ENCODE measurements at places on chromosomes 1 and 21.

- no peak for DNase-seq
Observed at GRCh38 chr1:228381356-228381755, 25.3 kb downstream of the TRIM11 start.

DNA sequence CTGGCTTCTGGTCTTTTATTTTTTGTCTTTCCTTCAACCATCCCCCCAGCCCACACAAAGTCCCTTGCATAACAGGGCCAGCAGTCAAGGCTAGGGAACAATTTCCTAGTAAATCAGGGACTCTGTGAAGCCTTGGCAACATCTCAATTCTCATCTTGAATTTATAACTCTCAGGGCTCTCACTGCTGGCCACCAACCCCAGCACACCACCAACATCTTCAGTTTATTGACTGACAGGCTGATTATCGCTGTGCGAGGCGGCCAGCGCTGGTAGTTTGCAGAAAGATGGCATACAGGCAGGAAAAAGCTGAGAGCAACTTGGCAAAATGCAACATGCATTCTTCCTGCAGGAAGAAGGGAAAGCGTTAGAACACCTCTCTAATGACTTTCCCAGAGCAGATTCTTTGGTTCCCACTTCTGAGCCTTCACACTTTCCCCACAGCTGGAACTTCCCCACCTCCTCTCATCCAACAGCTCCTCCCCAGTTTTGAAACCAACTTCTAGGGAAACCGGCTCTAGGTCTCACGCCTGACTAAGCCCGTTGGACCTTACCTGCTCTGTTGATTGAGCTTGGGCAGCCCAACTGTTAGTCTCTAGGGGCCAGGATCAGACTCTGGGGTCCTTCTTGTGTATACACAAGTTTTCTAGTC, 26.3 kb upstream of the CSF1 start:
- no peak for DNase-seq

DNA sequence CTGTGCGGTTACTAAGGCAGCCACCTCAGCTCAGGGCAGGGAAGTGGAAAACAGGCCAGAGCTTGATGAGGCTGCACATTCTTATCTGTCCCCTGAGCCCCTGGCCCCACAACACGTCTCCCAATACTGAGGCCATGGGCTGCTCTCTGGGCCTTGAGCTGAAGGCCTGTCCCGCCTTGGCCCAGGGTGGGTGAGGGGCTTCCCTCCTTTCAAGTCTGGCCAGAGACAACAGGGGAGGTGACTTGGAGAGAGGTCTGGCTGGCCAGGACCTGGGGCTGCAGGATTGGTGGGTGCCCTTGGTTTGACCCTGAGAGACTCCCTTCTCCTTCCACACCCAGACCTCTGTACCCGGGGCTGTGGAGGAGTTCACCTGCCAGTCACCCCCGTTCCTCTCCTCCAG, 563.8 kb downstream of the PTPRU start:
- DNase-seq: no peak

- no peak for DNase-seq
Observed at GRCh38 chr1:112557385-112557784, 48.6 kb downstream of the WNT2B start.

DNA sequence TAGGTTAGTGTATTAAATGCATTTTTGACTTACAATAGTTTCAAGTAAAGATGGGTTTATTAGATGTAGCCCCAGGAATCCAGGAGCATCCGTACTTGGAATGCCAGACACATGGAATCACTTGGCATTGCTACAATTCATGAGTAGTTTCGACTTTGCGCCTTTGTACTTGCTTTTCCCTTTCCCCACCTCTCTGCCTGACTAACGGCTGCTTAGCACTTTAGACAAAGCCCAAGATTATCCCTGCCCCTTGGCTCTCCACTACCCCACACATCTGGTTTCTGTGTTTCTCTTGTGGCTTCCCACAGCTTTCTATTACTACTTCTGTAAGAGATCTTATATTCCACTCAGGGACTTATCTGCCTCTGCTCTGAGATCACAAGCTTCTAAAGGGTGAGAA, 397.7 kb upstream of the POU3F1 start:
- DNase-seq: no peak

GRCh38 chr1:159581422-159581821, 6.2 kb upstream of the APCS start:
- no peak for DNase-seq

GRCh38 chr1:224172229-224172628, 10.8 kb upstream of the DEGS1 start:
- no peak for DNase-seq

DNA sequence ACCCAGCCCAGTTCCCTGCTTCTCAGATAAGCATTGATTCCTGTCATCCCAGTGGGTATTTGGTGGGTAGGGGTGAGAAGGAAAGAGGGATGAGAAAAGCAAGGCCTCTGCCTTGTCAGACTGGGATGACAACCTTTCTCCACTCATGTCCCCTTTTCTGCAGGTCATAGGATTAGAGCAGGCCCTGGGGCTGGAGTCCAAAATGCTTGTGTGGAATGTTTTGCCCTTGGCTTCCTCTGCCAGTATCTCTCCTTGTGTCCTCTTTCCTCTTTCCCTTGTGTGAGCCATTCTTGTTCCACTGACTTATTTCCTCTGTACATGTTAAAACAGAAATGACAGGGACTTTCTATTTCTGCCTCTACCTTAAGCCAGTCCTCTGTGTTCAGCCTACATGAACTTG, 4.1 kb downstream of the ATP2B4 start:
- DNase-seq: no peak

GRCh38 chr1:217562229-217562878, 68.5 kb downstream of the GPATCH2 start:
- no peak for DNase-seq

- no peak for DNase-seq
Observed at GRCh38 chr1:25806418-25806817, 6.4 kb downstream of the SELENON start.

- no peak for DNase-seq
Observed at GRCh38 chr1:236507022-236507700, 16.6 kb upstream of the LGALS8 start.

DNA sequence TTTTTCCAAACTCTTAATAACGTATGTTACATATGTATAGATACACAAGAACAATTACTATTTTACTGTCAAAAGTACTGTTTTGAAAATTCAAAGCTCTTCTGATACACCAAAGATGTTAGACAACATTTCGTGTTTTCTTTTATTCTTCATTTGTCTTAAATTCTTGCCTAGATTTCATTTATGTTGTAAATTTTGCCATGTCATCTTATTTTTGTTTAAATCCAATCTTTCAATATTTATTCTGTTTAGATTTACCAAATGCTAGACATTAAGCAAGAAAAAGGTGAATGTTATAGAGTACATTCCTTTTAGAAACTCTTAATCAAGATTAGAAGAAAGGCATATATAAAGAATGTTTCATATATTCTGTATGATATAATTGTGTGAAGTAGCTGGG, 876.9 kb downstream of the KCNT2 start:
- no peak for DNase-seq

DNA sequence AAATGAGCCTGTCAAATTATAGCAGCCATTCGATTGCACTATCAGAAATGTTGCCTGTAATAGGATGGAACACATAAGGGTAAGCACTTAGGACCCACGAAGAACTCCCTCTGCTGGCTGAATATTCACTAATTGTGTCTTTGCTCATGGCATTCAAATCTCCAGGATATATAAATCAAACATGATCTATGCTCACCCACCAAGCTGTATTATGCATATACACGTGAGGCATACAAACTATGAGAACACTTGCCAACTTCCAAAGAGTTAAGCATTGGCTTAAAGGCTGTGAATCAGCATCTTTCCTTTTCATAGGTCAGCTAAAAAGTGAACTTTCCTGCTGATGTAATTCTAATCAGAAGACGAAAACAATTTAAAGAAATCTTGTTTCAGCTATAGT, 34.5 kb downstream of the TMPRSS15 start:
- DNase-seq: no peak

DNA sequence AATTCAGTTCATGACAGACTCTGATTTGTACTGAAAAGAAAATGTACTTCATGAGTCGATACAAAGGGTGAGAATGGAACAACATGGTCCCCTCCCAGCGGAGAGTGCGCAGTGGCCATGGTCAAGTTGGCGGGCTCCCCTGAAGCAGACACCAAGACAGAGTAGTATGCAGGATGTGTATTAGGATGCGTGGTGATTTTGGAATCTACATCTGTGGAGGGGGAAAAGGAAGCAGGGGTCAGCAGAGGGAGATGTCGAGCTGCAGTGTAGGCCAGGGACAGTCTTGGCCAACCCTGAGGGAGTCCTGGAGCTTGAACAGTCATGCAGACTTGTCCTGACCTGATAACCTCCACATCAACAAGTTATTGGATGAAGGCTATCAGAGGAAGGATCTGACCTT, 481.0 kb downstream of the OMA1 start:
- DNase-seq: no peak

DNA sequence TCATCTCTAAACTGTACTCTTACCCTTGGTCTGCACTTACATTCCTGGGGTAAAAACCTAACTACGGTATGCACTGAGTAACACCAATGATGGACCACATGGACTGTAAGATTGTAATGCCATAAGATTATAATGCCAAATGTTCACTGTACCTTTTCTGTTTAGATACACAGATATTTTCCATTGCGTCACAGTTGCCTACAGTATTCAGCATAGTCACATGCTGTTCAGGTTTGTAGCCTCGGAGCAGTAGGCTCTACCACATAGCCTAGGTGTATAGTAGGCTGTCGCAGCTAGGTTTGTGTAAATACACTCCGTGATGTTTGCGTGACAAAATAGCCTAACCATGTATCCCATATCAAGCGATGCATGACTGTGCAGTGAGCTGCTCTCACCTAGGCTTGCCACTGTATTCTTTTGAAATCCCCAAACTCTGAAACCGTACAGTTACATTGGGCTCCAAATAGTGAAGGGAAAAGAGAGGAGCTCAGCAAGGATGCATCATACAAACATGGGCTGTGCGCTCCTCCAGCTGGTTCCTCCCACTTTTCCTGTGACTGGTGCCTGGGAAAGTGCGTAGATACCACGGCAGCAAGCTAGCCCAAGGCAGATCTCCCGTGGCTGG, 35.2 kb downstream of the CFAP57 start:
- no peak for DNase-seq

GRCh38 chr21:33411949-33412430, 8.8 kb downstream of the IFNGR2 start:
- DNase-seq: no peak

DNA sequence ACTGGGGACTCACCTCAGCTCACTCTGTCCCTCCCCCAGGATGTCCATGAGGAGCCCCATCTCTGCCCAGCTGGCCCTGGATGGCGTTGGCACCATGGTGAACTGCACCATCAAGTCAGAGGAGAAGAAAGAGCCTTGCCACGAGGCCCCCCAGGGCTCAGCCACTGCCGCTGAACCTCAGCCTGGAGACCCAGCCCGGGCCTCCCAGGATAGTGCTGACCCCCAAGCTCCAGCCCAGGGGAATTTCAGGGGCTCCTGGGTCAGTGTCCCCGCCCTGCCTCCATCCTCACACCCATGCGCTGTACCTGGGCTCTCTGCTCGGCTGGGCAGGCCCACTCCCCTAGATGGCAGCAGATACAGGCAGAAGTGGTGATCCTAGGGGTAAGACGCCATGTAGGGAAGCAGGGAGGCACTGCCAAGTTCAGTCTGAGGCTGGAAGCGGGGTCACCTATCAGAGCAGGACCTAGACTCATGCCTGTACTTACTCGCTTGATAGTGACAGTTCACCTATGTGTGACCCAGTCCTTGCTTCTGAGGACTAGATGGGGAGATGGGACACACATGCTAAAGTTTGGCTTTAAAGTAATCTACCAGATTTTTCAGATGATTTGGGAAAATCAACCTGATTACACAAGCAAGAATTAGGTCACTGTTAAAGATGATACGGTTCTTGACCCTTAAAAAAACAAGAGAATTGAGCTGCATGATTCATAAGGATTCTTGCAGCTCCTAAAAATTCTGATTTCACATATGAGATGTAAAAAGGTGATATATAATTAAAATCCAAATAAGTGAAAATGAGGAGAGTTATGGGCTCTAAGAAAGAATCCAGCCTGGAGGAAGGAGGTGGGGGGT, 38.7 kb downstream of the ETNK2 start:
- no peak for DNase-seq

DNA sequence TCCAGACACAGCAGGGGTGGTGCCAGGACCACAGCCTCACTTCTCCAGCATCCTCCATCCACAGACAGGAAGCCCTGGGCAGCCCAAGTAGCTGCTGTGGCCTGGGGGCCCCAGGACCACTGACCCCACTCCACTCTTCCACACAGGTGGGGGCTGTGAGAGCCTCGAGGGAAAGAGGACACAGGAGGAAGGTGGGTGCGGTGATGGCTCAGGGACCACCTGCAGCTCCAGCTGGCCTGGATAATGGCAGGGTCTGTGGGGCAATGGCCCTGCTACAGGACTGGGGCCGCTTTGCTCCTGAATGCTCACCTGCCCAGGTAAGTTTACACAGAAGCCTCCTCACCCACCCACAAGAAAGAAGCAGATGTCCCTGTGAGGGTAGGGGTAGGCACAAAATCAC, 18.3 kb upstream of the PRSS38 start:
- DNase-seq: no peak
